Amygdala (tissue), 56 donors: ENCODE measurements at places on chromosomes 3 and 15.

GRCh38 chr3:43079536-43080332 is 26.1 kb downstream of the POMGNT2 start:
- no peak for DNase-seq

DNA sequence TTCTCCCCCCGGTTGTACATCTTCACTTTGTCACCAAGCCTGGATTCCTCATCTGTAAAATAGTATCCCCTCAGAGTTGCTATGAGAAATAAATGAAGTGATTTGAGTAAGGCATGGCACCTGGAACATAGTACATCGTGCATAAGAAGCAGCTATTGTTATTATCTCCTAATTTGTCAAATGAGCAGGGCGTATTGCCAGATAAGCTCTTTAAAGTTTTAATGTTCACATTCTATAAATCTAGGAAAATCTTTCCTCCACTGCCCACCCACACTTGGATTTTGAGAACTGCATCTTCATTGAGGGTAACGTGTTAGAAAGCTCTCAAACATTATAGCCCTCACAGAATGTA is 32.3 kb downstream of the CACNA1D start:
- DNase-seq: no peak

DNA sequence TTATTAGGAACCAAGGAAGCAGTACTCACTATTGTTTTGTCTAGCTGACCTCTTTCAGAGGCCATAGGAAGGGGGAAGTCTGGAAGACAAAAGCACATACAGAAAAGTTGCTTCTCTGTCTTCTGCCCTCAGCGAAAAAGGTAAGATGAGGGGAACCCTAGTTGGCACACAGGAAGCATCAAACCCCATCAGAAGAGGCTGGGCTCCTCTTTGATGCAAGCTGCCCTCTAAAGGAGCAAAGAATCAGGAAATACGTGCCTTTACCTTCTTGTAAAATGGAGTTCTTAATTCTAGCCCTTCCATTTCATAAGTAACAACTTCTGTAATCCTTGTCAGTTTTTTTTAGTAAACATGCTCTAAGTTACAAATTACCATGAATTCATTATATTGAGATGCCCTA is 12.5 kb downstream of the SPINK8 start:
- no peak for DNase-seq

- no peak for DNase-seq
Observed at GRCh38 chr3:54123776-54124196, 1.4 kb downstream of the CACNA2D3 start.

DNA sequence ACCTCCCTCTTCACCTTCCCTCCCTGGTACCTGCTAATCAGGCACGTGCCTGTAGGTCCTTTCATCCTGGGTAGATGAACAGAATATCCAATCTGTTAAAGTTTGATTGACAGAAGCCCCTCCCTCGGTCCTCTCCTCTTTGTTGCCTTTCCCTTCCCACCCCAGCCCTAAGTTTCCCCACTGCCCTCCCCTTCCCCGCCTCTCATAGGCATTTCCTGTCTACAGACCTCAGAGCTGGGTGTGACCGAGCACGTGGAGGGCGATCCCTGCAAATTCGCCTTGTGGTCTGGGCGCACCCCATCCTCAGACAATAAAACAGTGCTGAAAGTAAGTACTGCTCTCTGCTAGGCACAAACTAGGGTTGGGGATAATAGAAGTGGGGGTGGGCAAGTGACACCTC is 239.2 kb upstream of the UMPS start:
- DNase-seq: no peak

GRCh38 chr3:194029846-194030245 is 106.1 kb upstream of the HES1 start:
- DNase-seq: no peak

DNA sequence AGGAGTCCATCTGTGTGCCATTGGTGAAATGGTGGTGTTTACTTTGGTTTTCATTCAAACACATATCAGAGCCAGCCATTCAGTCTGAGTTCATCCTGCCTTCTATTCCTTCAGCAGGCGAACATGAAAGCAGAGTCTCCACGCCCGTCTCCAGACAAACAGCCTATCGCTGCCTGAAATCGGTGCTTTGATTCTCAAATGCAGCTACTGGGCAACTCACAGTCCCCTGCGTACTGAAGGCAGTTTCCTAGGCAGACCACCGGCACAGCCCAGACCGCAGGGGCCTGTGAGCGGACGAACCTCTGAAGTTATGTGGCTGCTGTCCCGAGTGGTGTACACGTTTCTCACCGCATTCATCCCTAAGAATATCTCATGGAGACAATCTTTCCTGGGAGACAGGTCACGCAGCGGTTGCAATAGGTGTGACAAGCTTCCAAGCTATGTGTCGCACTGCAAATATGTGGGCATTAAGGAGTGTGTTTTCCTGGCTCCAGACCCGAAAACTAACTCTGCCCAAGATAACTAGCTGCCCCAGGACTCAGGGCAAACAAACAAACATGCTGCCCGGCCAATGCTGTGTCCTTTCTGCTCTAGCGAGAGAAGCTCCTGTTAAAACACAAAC is 16.9 kb upstream of the RYR3 start:
- no peak for DNase-seq
